Stromal cell of bone marrow (primary cell): ENCODE measurements at places on chromosomes 5 and 9.
A peak's percentile ranks its signal among the peaks of the same experiment; 100 is the strongest.

GRCh38 chr9:110175275-110175968, 32.5 kb downstream of the C9orf152 start:
- no peak for DNase-seq

- no peak for DNase-seq
These were observed 115.1 kb upstream of the TSLP start for GRCh38 chr5:110956280-110956912.

DNA sequence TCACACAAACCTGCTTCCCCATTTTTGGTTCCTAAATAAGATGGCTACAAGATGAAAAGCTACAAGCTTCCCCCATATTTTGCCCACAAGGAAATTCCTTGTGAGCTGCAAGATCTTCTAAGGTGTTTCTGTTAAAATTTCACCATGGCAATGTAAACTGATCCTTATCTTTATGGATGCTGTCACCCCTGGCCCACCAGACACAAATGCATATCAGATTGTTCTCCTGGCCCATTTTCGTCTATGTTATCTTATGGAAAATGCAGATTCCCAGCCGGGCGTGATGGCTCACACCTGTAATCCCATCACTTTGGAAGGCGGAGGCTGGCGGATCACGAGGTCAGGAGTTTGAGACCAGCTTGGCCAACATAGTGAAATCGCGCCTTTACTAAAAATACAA, 65.1 kb upstream of the IL6ST start:
- no peak for DNase-seq

- DNase-seq: no peak
These were observed 241.9 kb downstream of the SAXO1 start for GRCh38 chr9:18791074-18791473.

GRCh38 chr9:106310782-106311181, 552.2 kb upstream of the ZNF462 start:
- no peak for DNase-seq

DNA sequence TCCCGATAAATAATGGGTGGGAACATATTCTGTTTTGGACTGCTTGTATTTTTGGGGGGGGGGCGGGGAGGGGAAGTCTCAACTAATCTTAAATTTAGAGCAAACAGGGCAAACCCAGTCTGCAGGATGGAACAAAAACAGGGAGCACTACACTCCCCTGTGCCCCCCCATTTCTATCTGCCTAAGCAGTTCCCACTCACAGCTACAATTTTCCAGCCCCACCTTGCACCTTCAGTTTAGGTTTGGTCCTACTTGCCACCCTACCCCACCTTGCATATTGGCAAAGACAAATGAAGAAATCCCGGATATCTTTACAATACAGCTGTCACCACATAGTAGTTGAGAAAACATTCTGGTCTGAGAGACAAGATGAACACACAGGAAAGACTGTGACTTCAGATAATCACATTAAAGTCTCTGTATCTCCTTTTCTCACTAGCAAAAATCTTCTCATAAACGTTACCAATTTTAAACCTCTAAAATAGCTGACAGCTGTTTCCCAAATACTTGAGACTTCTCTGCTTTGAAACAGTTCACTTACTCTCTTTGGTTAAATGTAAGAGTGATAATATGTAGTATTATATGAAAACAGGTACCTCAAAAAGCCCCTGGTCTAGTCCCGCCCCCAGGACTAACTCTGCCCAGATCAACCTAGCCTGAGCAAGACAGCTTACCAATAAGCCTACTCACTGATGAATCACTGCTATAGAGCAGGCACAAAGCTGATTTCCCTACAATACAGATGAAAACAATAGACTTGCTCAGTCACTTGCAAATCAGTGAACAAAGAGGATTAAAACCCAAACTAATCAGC, 5.2 kb upstream of the RAPGEF6 start:
- DNase-seq: no peak

GRCh38 chr9:22210262-22210661, 201.2 kb upstream of the CDKN2B start:
- DNase-seq: no peak

GRCh38 chr5:108578791-108579190, 168.9 kb upstream of the FER start:
- DNase-seq: no peak

DNA sequence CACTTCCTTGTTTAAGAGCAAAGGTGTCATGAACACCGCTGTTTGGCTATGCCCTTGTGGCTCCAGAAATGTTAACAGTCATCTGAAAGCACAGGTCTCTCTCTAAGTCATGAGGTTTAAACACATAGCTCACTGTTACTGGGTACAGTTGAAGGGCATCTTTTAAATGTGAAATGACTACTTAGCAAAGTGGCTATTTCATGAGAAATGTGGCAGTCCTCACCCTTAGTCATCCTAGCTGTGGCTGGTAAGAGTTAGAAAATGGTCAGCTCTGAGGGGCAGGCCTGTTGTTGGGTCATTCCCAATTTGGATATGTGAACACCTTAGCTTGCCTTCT, 24.2 kb upstream of the TMEM171 start:
- DNase-seq: no peak

DNA sequence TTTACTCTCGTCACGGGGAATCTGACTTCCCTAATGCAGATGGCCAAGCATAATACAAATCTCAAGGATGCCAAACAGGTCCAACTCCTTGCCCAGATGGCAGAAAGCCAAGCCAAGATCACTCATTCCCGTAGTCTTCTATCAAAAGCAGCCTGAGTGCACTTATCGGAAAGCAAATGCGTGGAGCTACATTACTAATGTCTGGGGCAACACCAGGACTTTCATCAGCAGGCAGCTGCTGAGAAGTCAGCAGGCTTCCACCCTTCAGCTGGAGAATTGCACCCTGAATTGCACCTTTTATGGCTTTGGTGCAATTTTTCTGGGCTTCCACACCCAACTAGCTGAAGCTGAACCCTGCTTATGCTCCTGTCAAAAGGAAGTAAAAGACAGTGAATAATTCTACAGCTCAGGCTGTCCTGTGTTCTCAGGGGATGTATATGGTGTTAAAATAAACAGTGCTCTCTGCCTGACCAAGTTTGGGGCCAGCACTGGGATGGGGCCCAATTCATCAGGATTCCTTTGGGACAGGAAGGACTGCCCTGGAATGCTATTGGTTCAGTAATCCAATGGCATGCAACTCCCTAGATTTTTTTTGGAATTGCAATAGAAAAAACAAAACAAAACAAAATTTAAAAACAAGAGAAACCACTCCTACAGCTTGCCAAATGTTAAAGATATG, 92.6 kb downstream of the DPYSL3 start:
- peak; percentile 90 for DNase-seq

- DNase-seq: no peak
These were observed 54.0 kb downstream of the GPR21 start for GRCh38 chr9:123087359-123087888.

DNA sequence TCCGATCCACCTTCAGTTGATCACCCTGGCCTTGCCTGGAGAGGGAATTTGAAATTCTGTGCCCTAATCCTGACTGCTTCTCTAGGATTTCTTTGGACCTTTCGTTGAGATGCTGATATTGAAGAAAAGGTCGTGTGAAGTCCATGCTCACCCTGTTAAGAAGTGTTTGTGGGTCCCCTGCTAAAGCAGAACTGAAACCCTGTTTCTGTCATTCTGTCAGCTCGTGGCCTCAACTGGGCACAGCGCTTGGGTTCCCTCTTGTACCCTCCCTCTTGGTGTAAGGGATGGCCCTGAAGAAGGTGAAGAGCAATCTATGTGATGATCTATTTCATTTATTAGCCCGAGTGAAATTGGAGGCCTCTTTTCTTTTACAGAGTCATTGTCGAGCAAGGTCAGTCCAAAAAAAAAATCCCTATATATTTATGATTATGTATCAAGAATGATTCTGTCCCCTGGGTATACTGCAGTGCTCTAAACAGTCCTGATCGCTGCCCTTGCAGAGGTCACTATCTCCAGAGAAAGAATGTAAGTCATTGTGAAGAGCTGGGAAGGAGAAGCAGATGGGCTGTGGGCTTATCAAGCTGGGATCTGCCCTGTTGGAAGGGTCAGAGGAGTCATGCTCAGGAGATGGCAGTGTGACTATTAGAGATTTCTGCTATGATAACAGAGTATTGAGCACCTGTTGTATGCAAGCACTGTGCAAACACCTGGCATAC, 56.1 kb downstream of the WWC1 start:
- DNase-seq: no peak

GRCh38 chr5:132961887-132962286, 1.5 kb downstream of the AFF4 start:
- no peak for DNase-seq

- DNase-seq: no peak
These were observed 263.0 kb upstream of the FBXL7 start for GRCh38 chr5:15236911-15237508.

DNA sequence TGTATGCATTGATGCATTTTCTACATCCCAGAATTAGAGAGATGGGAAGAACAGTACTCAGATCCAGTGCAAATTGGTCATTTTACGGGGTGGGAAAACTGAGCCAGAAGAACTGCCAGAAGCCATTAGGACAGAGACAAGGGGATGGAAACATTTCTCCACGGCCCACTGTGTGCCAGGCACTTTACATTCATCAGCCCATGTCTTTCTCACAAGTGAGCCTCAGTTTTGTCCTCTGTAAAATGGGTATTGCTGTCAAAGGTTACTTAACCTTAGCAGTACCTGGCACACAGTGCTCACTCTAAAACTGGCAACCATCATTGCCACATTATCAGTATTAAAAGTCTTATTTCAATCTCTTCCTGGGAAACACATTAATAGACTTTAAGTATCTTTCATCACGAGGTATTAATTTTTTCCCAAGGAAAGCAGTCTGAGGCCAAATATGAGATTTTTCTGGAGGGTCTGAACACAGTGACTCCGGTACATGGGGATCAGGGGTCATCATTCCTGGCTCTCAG, 5.2 kb downstream of the DUSP1 start:
- DNase-seq: no peak

DNA sequence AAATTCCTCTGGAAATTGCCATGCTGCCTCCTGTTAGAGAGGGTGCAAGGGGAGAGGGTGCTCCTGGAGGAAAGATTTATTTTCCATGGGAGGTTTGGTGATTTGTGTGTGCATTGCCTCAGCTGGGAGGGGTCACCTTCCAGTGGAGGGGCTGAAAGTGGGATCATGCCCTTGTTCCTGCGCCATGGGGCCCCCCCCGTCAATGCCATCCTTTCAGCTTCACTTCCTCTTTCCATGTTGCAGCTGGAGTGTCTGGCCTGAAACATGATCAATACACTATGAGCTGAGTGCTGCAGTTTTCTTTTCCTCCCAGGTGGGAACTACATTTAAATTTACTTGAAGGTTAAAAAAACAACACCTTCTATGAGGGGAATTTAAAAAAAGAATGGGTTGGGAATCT, 176.8 kb downstream of the MELK start:
- no peak for DNase-seq

DNA sequence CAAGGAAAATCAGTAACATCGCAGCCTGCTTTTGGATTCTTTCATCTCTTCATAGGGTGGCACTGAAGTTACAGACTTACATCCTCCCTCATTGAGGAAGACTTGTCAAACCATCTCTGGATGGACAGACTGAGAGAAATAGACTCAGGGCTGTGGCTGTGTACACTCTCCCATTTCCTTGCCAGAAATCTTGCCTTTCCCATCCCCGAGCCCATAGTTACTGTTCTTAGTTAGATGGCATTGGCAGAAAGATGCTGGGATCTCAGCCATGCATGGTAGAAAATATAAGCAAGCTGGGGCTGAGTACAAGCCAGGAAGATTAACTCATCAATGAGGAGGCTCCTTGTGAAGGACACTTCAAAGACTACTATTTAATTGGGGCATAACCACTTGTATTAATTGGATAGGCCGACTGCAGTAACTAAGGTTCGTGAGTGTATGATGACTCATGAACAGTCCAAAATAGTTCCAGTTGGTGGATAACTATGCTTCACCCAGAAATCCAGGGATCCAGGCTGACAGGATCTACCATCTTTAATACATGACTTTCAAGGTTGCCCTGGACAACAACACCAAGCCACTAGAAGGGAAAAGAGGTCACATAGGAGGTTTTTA, 137.9 kb downstream of the TMEM38B start:
- no peak for DNase-seq

DNA sequence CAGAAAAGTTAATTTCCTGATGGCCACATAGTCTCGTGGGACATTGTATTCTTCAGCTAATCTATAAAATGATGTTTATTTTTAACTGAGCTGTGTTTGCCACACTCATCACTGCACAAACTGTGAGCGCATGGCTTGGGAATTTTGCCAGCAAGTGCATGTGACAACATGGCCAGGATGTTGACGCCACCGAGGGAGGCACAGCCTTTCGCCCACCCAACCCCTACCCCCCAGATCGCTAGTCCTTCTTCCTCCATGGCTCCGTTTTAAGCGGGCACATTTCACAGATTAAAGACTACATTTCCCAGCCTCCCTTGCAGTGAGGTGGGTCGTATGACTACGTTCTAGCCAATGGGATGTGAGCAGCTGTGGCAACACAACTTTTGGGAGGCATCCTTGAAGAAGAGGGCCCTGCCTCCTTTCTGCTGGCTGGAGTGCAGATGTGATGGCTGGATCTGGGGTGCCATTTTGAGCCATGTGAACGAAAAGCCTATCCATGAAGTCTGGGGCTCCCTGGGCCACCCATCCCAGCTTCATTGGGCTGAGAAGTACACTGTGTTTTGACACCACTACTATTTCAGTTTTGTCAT, 7.9 kb downstream of the NRARP start:
- no peak for DNase-seq

DNA sequence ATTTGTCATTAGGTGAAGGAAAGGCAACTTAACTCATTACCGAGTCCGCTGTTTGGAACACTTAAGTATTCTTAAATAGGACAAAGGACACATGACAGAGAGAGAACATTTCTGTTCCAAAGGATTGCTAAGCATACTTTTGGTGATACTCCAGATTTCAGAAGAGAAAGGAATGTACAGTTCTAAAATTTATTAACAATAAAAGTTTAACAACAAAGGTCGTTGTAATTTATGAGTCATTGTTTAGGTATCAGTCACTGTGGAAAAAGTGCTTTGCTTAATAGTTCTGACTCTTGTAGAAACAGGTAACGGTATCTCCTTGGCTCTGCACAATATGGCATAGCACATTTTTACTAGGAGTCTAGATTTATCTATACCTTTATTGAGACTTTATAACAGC, 36.3 kb upstream of the PAM start:
- DNase-seq: no peak

GRCh38 chr9:112166176-112167140, 8.6 kb downstream of the SUSD1 start:
- no peak for DNase-seq

- no peak for DNase-seq
These were observed 5.4 kb downstream of the DMRT1 start for GRCh38 chr9:846852-847251.
